ENCODE measurements at places on chromosomes 7 and 10.

GRCh38 chr7:47416492-47417480 lies 165.1 kb downstream of the TNS3 start:
- DNase-seq: no peak

DNA sequence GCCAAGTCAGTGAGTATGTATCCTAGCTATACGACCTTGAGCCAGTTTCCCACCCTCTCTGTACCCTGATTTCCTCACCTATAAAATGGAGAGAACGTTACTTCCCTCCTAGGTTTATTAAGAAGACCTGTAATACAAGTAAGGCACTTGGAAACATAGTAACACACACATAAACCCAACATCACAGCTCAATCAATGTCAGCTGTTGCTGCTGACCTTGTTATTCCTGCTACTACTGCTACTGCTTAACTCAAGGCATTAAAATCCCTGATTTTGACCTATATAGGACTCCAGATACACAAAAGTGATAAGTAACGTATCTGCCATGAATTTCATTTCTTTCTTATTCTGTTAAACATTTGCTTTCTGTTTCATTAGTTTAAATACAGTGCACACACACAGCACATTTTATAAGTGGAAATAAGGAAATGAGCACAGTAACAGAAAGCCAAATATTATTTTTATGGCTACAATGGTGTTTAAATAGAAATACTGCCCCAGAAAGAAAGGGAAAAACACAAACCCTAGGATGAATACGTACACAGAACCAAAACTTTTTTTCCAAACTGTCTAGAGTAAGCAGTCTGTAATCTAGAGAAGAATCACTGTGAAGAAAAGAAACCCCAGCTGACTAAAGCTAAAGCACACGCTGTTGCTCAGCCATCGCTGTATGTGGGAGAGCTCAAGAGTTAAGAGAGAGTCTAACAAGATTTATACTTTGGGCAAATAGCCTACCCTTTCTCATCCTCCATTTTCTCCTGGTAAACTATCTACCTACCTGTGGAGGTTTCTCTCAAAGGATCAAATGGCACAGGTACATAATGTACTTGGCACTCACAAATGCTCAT lies 19.0 kb downstream of the NAPEPLD start:
- no peak for DNase-seq

DNA sequence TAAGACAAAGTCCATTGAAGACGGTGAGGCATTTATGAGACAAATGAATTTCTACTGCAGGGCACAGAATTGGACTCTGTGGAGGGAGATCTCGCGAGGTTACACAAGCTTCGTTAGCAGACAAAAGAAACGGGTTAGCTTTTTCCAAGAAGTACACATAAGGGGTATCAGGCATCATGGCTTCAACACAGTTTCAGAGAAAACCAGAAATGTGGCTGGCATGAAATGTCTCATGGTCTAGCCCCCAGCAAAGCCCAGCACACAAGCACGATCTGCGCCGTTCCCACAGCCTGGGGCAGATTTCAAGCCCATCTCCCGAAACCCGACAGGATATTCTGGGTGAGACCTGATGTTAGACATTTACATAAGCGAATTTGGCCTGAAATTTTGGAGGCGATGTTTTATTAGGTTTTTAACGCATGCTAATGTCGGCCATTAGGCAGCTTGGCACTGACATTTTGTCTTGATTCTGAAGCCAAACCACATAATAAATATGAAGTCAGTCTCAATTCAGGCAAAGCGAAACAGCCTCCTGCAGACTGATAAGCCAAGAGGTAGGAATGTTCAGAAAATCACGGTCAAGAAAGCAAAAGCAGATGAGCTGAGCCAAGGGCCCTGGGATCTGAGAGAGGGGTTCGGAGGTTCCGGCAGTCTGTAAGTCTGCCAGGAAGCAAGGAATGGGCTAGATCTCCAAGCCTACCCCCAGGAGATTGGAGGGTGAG lies 240.5 kb downstream of the PRPF18 start:
- no peak for DNase-seq

- no peak for DNase-seq
Measured at GRCh38 chr7:72343991-72344390, 68.1 kb downstream of the CALN1 start.

DNA sequence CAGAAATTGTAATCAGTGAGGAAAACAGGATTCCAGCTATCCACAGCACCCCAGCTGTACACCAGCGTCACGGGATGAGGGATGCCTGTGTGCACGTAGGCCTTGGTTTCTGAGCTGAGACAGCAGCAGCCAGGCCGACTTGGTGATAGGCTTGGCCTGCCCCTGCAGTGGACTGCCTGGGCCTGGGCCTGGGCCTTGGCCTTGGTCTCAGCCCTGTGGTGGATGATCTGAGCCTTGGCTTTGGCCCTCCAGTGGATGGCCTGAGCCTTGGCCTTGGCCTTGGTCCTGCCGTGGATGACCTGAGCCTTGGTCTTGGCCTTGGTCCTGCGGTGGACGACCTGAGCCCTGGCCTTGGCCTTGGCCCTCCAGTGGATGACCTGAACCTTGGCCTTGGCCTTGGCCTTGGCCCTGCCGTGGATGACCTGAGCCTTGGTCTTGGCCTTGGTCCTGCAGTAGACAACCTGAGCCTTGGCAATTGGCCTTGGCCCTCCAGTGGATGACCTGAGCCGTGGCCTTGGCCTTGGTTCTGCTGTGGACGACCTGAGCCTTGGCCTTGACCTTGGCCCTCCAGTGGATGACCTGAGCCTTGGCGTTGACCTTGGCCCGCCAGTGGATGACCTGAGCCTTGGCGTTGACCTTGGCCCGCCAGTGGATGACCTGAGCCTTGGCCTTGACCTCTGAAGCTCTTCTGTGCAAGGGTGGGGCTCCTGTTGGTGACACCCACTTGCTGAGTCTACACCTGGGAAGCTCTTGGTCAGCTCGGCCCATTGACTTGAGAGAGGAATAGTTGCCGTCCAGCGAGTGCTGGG lies 93.8 kb downstream of the CUX1 start:
- DNase-seq: no peak

DNA sequence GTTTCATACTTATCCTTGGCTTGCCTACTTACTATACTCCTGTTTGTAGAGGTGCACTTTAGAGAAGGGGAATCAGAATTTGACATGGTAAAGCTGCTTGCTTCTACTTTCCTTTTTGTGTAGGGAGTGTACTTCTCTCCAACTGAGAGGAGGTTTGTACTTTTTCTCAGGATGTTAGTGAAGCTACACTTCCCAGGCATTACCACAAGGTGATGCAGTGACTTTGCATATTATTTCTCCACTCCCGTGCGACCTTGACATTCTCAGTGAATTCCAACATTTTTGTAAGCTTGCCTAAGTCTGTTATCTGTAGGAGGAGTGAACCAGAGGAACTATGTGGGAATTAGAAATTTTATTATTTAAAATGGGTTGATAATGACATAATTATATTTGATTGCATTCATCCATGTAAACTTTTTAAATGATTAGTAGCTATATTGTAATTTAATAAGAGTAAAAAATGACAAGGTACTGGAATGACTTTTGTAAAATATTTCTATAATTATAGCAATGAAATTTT lies 5.2 kb downstream of the TAX1BP1 start:
- DNase-seq: no peak

DNA sequence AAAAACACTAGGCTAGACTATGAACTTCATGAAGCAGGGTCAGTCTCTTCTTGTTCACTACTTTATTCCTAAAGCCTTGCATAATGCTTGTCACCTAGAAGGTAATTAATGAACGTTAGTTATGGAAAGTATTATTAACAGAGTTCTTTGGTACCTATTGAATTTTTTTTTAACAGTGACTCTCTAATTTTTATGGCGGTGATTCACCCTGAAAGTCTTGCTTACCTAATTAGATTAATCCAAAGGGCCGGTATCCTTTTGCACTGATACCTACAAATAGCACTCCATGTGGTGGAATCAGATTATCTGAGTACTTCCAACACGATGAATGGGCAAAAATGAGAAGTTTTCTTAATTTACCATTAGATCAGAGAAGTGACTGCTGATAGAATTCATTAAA lies 31.7 kb downstream of the STAM start:
- no peak for DNase-seq

DNA sequence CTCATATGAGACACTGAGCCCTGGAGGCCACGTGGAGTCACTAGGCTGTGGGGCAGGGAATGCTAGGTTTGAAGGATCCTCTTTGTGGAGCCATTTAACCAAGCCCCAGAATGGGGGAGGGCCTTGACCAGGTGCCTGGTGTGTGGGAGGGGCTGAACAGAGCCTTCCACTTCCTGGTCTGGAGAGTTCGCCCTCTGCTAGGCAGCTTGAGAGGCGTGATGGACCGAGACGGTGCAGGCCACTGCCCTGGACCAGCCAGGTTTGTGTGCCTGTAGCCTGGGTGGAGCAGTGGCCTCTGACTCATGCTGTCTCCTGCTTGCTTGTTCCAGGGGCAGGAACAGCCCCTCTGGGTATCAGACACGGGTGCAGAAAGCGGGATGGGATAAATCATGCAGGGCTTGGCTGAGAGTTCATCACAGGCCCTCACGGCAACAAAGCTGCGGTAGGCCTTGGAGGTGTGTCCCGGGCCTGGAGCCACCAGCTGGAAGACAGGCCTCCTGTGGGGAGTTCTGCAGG lies 27.4 kb downstream of the ADAMTS14 start:
- DNase-seq: no peak

DNA sequence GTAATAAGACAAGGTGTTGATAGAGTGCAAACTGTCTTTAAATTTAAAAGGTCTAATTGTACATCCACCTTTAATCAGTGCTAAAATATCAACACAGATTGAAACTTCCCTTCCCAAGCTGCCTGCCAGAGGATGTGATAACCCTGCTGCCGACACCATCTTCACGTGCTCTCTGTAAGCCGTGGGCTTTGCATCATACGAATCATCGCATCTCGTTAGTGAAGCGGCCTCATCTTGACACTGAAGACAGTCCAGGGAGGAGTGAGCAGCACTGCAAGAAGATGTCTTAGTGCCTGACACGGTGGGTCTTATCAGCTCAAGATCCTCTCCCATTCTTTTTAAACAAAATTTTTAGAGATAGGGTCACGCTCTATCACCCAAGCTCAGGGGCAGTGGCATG lies 518.8 kb downstream of the PTPRN2 start:
- DNase-seq: no peak

GRCh38 chr7:17773289-17773626 lies 167.0 kb downstream of the SNX13 start:
- no peak for DNase-seq

DNA sequence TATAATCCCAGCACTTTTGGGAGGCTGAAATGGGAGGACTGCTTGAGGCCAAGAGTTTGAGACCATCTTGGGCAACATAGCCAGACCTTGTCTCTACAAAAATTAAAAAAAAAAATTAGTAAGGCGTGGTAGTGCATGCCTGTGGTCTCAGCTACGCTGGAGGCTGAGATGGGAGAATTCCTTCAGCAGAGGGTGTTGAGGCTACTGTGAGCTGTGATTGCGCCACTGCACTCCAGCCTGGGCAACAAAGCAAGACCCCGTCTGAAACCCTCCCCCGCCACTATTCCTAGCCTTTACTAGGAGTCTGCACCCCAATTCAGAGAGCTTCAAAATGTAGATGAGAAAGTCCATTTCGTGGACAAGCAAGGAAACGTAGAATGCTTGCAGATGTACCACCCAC lies 95.2 kb downstream of the PRPF18 start:
- no peak for DNase-seq

DNA sequence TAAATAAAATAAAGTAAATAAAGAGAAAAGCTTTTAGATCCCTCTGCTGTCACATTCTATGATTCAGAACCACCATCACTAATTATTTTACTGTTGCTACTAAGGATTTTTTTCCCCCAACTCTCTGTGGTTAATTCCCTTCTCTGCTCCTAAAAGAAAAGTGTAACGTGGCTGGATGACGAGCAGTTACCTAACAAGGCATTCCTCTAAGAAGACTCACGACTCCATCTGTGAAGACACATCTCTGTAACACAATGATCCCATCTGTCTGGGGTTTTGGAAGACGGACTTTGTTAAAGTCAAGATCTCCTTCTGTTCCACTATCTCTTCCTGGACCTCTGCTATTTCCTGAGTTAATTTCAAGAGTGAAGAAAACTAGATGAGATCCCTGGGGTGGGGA lies 179.9 kb downstream of the SFMBT2 start:
- DNase-seq: no peak

Measured in NCI-H345 (cell line).